Glutamatergic neuron (in vitro differentiated cells): ENCODE measurements at places on chromosomes 13 and 19.

DNA sequence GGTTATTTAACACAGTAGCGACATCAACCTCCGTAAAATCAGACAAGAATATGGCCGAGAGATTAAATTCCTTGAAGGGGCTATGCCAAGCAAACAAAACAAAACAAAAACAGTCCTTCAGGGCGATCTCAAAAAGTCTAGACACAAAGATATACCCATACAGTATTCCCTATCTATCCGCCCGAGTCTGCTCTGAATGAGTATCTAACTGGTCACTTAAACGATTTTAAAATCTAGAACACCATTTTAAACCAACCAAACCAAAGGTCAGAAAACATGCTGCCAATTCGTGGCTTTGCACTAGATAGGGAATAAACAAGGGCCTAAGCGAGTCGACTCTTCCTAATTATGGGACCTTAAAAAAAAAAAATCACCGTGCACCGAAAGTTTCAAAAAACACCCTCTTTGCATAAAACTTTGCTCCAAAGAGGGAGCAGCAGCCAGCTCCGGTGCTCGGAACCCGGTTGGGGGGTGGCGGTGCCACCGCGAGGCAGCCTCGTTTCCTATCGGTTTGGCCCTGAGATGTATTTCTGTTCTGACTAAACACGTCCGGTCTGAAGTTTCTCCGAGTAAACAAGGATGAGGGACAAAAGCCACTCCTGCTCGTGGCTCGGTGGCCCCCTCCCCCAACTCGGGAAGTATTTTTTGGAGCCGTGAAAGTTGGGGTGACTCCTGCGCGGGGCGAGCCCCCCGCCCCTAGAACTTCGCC lies 1.8 kb downstream of the HMGB1 start:
- H3K4me3 ChIP-seq, result peak overlapping the region; percentile 98
- peaks cover 15% of the 10 kb centered on the region for H3K27me3 ChIP-seq
- peaks cover 19% of the 10 kb centered on the region for H3K4me1 ChIP-seq
- DNase-seq, result peak; percentile 22
- peaks cover 3% of the 10 kb centered on the region for H3K36me3 ChIP-seq

DNA sequence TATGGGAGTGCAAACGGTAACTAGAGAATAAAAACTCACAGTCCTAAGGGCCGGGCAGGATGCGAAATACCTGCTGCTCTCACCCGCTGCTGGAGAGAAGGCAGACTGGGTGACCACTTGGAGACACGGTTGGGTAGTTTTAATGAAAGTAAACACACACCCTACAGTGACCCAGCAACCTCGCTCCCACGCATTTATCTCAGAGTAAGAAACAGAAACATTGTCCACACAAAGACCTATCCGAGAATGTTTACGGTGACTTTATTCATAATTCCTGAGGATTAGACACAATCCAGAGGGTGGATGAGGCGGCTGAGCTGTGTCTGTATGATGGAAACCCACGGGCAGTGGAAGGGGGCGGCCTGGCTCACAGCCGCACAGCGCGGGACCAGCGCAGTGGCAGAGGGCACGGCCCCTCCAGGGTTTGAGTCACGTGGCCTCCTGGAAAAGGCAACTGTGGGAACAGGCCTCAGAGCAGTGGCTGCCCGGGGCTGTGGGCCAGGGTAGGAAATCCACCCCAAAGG lies 73.5 kb upstream of the C13orf46 start:
- peaks cover 18% of the 10 kb centered on the region for H3K36me3 ChIP-seq
- H3K27ac ChIP-seq, result no peak overlapping the region
- no peak for DNase-seq
- H3K27me3 ChIP-seq, result peaks cover 10% of the 10 kb centered on the region

DNA sequence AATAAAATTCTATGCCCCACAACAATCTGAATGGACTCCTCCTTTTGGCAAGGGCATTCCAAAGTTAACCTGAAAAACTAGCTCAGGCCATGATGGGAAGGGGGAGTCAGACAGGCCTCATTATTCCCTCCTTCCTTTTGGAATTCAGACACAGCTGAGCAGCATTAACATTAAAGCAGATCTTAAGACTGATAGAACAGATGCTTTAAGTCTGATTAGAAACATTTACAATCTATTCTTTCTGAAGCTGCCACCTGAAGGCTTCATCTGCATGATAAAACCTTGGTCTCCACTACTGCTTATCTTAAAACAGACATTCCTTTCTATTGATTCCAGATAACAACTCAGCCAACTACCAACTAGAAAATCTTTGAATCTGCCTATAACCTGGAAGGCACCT lies 98.9 kb downstream of the UGGT2 start:
- H3K27me3 ChIP-seq, result no peaks in the 10 kb centered on the region
- no peaks in the 10 kb centered on the region for H3K4me1 ChIP-seq
- no peak overlapping the region for H3K4me3 ChIP-seq
- H3K36me3 ChIP-seq, result peaks cover 6% of the 10 kb centered on the region
- no peak for DNase-seq

DNA sequence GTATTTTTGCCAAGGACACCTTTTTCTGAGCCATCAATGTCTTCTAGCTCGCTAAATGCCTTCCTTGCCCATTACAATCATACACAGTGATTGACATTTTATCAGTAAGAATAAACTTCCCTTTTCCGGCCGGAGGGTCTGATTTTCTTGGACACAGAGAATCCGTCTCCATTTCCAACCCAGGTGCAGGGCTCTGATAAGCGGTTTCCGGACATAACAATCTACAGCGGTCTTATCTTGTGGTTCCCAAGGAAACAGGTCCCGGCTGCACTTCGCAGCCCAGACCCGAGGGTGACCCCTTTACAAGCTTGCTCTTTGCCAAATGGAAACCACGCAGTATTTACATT lies 5.1 kb upstream of the ZNF77 start:
- no peaks in the 10 kb centered on the region for H3K36me3 ChIP-seq
- peaks cover 4% of the 10 kb centered on the region for H3K27me3 ChIP-seq
- peak overlapping the region; percentile 84 for H3K27ac ChIP-seq
- peak overlapping the region; percentile 96 for H3K4me3 ChIP-seq

DNA sequence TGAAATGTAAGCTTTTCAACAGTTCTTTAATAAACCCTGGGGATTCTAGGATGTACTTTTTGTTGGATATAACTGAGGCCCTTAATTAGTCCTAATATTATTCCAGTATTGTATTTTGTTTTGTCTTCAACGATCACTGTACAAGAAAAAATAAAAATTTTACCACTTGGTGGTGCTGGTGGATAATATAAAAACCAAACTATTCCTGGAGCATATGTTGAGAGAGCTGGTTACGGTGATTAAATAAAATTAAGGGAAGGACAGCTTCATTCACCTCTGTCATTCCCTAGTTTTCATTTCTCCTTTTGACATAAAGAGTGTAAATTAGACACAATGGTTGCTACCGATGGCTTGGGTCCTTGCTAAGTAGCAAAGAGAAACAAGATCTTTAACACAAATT lies 598.6 kb upstream of the PCDH20 start:
- no peaks in the 10 kb centered on the region for H3K4me1 ChIP-seq
- H3K27ac ChIP-seq, result no peak overlapping the region
- H3K4me3 ChIP-seq, result no peak overlapping the region
- no peaks in the 10 kb centered on the region for H3K36me3 ChIP-seq
- no peak for DNase-seq
